ENCODE measurements at places on chromosomes 16 and 17. TPM values are rescaled to one million over a fixed set of nuclear protein-coding genes. Genes with fewer than 3 reads are reported as not detected.
A peak's percentile ranks its signal among the peaks of the same experiment; 100 is the strongest.

DNA sequence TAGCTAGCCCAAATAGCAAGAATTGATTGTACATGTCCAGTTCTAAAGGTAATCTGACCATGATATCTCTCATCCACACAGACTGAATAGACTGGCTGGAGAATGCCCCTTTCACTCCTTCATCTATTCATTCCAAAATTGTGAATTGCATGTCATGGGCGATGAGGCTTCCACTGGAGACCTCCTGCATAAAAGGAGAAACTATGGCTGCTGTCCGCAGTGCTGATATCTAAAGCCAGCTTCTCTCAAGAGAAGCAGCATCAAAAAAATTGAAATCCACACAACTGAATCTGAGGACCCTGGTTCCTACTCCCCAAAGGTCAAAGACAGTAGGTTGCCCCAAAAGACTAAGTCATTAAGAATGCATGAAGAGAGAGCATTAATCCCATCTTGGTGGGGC lies 7.9 kb upstream of the SCNN1G start:
- no peak overlapping the region for H3K4me3 ChIP-seq
- H3K36me3 ChIP-seq = no peaks in the 10 kb centered on the region
- no peaks in the 10 kb centered on the region for H3K4me1 ChIP-seq

The MYO15A gene
- 0.52 TPM for total RNA-seq

The SLFN12L gene
- not detected for total RNA-seq

DNA sequence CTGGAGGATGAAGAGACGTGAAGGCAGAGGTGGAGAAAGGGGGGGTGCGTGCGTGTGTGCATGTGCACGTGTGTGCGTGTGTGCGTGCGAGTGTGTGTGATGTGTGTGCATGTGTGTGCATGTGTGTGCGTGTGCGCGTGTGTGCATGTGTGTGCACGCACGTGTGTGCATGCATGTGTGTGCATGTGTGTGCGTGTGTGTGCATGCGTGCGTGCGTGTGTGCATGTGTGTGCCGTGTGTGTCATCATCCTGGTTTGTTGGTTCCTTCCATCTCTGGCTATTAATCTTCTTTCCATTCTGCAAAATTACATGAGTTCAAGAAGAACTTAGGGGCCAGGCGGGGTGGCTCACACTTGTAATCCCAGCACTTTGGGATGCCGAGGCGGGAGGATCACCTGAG lies 17.0 kb upstream of the RPL38 start:
- H3K36me3 ChIP-seq = no peaks in the 10 kb centered on the region
- peak overlapping the region; percentile 25 for H3K27ac ChIP-seq
- no peak overlapping the region for H3K4me3 ChIP-seq
- peak; percentile 58 for DNase-seq

DNA sequence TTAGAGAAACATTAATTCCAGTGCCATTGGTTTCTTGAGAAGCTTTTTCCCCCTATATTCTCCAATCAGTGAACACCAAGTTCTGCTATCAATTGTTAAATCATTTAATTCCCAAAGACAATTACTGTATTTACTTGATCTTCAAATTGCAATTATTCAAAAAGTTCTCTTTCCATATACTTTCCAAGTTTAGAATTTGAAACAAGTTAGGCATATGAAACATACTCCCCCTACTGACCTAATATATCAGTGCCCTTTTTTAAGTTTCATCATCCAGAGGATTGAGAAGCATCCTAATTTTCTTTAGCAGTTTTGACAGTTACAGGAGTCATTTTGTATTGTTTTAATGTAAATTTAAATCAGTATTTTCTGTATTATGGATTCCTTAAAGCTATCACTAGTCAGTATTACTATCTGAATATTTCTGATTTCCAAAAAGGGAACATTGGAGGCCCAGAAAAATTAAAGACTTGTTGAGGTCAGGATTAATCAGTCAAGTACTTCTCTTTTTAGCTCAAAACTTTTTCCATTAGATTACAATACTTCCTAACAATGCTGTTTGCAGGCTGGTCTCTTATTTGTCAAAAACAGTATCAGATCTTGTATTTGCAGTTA lies 16.3 kb downstream of the MEIOC start:
- peaks cover 15% of the 10 kb centered on the region for H3K4me1 ChIP-seq
- DNase-seq = no peak
- no peaks in the 10 kb centered on the region for H3K36me3 ChIP-seq
- no peaks in the 10 kb centered on the region for H3K27me3 ChIP-seq
- no peak overlapping the region for H3K4me3 ChIP-seq

GRCh38 chr17:74520016-74520434 lies 11.2 kb downstream of the CD300LB start:
- no peak overlapping the region for H3K4me3 ChIP-seq
- no peaks in the 10 kb centered on the region for H3K4me1 ChIP-seq
- no peak overlapping the region for H3K27ac ChIP-seq
- no peaks in the 10 kb centered on the region for H3K36me3 ChIP-seq
- peaks cover 32% of the 10 kb centered on the region for H3K27me3 ChIP-seq

DNA sequence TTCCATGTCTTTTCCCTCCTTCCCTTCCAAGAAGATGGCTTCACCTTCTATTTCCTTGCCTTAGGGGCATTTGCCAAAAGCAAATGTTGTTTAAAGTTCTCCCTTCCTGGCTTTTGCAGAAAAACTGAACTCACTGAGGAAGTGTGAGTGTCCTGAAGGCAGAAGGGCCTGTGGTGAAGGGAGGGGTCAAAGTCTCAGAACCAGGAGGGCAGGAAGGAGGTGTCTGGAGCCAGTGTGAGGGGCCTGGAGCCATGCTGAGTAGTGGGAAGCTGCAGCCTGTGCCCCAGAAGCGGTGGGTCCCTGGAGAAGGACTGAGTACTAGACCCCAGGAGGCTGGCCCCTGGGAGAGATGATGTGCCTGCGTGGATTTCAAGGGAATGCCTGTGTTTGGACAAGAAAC lies 23.8 kb upstream of the SUPT4H1 start:
- H3K4me3 ChIP-seq = no peak overlapping the region
- H3K27ac ChIP-seq = no peak overlapping the region
- H3K4me1 ChIP-seq = no peaks in the 10 kb centered on the region
- DNase-seq = no peak

GRCh38 chr17:48477221-48477620 lies 47.2 kb upstream of the SKAP1 start:
- H3K36me3 ChIP-seq = no peaks in the 10 kb centered on the region
- no peak overlapping the region for H3K4me3 ChIP-seq
- H3K4me1 ChIP-seq = no peaks in the 10 kb centered on the region

GRCh38 chr16:88783391-88784073 lies 1.5 kb downstream of the PIEZO1 start:
- H3K36me3 ChIP-seq = no peaks in the 10 kb centered on the region
- H3K27me3 ChIP-seq = no peaks in the 10 kb centered on the region
- peak overlapping the region; percentile 79 for H3K4me3 ChIP-seq
- peaks cover 48% of the 10 kb centered on the region for H3K4me1 ChIP-seq

GRCh38 chr17:40086150-40087044 lies 14.0 kb downstream of the NR1D1 start:
- H3K4me3 ChIP-seq = no peak overlapping the region
- DNase-seq = peak; percentile 62
- H3K36me3 ChIP-seq = peaks cover 24% of the 10 kb centered on the region
- peaks cover 4% of the 10 kb centered on the region for H3K4me1 ChIP-seq
- H3K27me3 ChIP-seq = no peaks in the 10 kb centered on the region

DNA sequence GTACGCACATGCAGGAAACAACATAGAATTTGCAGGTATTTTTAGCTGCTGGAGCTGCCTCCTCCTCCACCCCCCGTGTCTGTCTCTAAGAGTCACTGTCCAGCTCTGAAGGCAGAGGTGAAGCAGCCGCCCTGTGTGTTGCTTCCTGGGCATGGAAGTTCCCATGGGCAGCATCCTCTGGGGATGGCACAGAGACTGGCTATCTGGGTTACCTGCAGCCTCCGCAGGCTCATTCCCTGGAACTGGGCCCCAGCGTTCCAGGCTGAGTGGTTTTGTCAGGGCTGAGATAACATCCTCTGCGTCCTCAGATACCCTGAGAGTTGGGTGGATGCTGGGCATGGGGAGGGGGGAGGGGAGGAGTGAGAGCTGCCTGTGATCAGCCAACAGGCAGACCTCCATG lies 41.5 kb upstream of the MRTFB start:
- H3K36me3 ChIP-seq = no peaks in the 10 kb centered on the region
- H3K4me3 ChIP-seq = no peak overlapping the region
- no peaks in the 10 kb centered on the region for H3K27me3 ChIP-seq
- no peak for DNase-seq
- no peak overlapping the region for H3K27ac ChIP-seq

The COPZ2 gene
- total RNA-seq = 219 TPM

The HOXB3 gene
- 0.18 TPM for total RNA-seq

DNA sequence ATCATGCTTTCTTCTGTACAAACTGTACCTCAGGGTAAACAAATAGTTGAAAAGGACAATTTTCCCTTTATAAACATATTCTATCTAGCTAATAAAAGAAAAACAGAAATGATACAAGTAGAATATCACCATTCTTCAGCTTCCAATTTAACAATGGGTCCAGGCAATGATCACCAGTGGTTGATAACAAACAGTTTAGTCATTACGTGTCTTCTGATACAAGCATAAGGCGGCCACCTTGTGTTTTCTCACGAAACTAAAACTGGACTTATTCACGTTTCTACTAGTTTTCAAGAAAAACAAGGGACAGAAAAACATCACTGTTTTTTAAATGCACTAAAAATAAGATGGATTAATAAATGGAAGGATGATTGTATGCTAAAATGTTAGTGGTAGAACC lies 58.3 kb downstream of the STH start:
- H3K27ac ChIP-seq = no peak overlapping the region
- H3K36me3 ChIP-seq = peaks cover 16% of the 10 kb centered on the region
- H3K4me3 ChIP-seq = no peak overlapping the region
- H3K4me1 ChIP-seq = peaks cover 29% of the 10 kb centered on the region
- no peaks in the 10 kb centered on the region for H3K27me3 ChIP-seq

GRCh38 chr17:41107941-41108450 lies 2.8 kb downstream of the KRTAP4-9 start:
- H3K36me3 ChIP-seq = no peaks in the 10 kb centered on the region
- H3K27ac ChIP-seq = no peak overlapping the region
- no peak for DNase-seq

- H3K36me3 ChIP-seq = no peaks in the 10 kb centered on the region
- no peak for DNase-seq
- no peak overlapping the region for H3K4me3 ChIP-seq
- H3K27me3 ChIP-seq = peaks cover 4% of the 10 kb centered on the region
Observed at GRCh38 chr17:83069571-83069906, 9.9 kb upstream of the METRNL start.

DNA sequence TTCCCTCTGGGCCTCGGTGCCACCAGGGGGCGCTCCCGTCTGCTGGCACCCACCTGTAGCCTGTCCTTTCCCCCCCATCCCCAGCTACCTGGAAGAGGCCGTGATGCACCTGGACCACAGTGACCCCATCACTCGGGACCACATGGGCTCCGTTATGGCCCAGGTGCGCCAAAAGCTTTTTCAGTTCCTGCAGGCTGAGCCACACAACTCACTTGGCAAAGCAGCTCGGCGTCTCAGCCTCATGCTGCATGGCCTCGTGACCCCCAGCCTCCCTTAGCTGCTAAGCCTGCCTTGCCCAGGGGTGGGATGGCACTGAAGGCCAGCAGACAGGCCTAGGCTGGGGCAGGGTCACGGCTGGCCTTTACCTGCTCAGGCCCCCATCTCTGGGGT lies 818 bp upstream of the NRN1L start:
- H3K27me3 ChIP-seq = no peaks in the 10 kb centered on the region
- H3K4me3 ChIP-seq = no peak overlapping the region
- no peak overlapping the region for H3K27ac ChIP-seq
- peaks cover 28% of the 10 kb centered on the region for H3K36me3 ChIP-seq
- DNase-seq = no peak
- peaks cover 4% of the 10 kb centered on the region for H3K4me1 ChIP-seq

GRCh38 chr16:88290850-88291830 lies 91.6 kb upstream of the ZNF469 start:
- peaks cover 9% of the 10 kb centered on the region for H3K4me1 ChIP-seq
- no peak overlapping the region for H3K27ac ChIP-seq
- peaks cover 1% of the 10 kb centered on the region for H3K36me3 ChIP-seq
- peak; percentile 67 for DNase-seq
- no peak overlapping the region for H3K4me3 ChIP-seq

DNA sequence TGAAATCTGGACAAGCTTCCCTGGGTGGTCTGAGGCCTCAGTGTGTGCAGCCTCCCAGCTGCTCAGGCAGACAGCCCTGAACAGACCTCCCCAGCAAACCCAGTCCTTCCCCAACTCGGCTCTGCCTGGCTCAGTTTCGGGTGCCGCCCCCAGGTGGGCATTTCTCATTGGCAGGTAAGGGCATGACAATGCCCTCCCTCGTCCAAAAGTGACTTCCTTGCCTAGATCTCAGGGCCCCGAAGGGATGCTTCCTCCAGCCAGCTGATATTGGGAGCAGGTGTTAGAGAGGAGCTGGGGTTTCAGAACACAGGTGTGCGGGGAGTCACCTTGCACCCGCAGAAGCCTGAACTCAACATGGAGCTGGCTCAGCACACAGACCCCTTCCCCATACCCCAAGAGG lies 3.8 kb upstream of the PPL start:
- no peaks in the 10 kb centered on the region for H3K36me3 ChIP-seq
- no peak overlapping the region for H3K27ac ChIP-seq
- H3K4me3 ChIP-seq = no peak overlapping the region
- H3K27me3 ChIP-seq = peaks cover 9% of the 10 kb centered on the region
- peaks cover 36% of the 10 kb centered on the region for H3K4me1 ChIP-seq

The KANSL1 gene
- 61.4 TPM for total RNA-seq

DNA sequence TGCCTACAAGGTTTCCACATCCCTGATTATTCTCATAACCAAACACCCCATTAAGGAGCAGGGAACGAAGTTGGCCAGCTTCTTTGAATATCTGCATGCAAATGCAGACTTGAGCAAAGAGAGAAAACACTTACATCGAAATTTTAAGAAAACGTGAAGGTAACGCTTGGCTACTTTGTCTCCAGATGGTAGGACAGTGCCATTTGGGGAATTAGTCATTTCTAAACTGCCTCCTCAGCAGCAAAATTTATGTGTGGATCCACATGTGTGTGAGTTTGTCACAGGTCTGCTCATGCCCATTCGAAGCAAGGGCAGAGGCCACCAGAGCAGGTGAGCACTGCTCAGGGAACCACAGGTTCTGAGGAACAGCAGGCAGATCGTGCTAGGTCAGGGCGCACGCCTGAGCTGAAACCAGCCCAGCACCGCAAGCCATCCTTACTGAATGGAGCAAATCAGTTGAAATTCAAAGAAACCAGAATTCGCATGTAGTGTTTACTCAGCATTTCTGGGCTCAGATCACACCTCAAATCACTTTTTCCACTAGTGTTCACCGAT lies 80.1 kb downstream of the SOCS1 start:
- H3K36me3 ChIP-seq = peaks cover 27% of the 10 kb centered on the region
- H3K4me3 ChIP-seq = no peak overlapping the region
- no peak for DNase-seq
- no peaks in the 10 kb centered on the region for H3K27me3 ChIP-seq

The SOST gene
- not detected for total RNA-seq

The ERBB2 gene
- 86.0 TPM for total RNA-seq

DNA sequence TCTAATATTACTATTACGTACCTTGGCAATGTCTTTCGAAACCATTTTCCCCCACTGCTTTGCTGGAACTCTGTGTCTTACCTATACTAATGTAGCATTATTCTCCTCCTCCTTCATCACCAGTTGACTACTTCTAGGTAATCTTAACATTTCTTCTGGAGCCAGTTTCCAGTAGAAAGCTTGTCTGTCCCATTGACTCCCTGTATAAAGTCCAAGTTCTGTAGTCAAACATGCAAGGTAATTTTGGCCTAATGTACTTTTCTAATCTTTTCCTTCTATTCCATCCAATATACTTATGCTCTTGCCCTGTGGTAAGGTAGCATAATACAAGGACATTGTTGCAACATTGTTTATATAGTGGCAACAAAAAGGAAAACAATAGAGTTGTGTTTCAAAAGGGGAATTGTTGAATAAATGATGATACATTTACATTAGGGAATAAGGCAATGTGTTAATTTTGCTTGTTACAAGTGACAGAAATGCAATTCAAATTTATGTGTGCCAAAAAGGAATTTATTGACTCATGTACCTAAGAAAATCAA lies 27.9 kb downstream of the OMG start:
- H3K27me3 ChIP-seq = no peaks in the 10 kb centered on the region
- H3K4me1 ChIP-seq = peaks cover 34% of the 10 kb centered on the region
- no peak for DNase-seq
- no peak overlapping the region for H3K4me3 ChIP-seq
